ENCODE measurements at places on chromosomes 12 and 14.

- no peak for DNase-seq
Observed at GRCh38 chr12:31393004-31393550, 67.1 kb upstream of the SINHCAF start.

GRCh38 chr14:67725171-67725570 lies 23.5 kb downstream of the RDH12 start:
- DNase-seq = no peak

DNA sequence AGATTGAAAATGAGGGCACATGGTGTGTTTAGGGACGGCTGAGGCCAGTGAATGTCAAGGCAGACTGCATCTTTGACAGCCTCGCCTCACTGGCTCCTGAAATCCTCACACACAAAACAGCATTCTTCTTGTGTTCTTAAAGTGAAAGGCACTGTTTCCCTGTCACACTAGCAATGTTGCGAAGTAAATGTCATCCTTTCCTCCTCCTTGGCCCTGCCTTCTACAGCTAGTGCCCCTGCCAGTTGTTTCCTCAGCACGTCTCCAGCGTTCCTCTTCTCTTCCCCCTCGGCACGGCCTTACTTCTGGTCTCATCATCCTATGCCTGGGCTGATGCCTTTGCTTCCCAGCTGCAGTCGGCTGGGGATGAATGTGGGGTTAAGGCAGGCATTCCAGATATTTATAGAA lies 129.4 kb upstream of the DNM1L start:
- DNase-seq = no peak

DNA sequence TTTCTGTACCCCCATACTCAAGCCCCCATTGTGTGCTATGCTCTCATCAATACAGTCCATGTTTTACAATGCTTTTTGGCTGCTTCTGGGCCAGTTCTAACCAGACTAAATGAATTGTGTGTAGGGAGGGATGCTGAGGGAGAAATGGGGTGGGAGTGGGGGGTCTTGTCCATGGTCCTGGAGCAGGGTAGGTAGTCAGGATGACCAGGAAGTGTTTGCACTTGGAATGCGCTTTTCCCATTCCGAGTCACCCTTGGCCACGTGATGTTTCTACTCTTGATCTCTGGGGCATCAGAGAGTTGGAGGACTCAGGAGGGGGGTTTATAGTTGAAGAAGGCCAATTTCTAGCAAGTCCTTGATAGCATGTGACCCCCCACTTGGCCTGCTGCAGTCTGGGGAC lies 1.2 kb upstream of the SMIM41 start:
- peak; percentile 21 for DNase-seq

DNA sequence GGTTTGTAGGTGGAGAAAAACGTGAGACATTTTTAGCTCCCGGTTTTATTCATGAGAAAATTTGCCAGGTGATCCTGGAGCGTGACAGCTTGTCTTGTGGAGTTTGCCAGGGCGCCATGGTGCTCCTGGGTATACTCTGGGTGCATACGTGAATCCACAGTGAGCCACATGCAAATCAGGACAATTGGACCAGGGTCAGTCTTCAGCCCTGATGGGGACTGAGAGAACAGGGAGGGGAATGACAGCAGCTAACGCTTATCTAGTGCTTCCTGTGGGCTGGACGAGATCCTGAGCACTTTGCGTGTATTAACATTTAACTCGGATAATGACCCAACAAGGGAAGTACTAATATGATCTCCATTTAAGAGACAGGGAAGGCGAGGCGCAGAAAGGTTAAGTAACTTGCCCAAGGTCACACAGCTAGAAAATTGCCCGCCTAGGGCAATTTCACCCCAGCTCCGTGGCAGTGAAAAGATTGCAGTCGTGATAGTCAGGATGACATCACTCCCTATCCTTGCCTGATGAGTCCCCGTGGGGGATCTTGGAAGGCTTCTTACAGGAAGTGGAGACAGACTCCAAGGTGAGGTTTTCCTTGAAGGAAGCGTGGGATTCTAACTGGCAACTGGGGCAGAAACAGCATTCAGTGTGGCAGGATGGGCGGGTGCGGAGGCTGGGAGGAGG lies 118.4 kb upstream of the NCOR2 start:
- DNase-seq = no peak

GRCh38 chr12:32702946-32703345 lies 23.8 kb downstream of the DNM1L start:
- no peak for DNase-seq

DNA sequence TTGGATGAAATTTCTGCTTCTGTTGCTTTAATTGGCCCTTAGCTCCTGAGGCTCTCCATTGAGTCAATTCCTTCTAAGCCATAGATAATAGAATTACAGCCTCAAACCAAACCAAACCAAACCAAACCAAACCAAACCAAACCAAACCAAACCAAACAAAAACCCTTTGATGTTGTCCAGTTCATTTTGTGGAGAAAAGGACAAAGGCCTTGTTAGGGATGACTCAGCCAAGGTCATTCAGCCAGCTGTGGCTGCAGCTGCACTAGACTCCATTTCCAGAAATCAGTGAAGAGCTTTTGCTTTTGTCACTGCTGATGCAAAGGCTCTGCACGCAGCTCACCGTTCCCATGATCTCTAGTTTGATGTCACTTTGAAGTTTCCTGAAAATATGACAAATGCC lies 82.2 kb upstream of the RMST start:
- no peak for DNase-seq

GRCh38 chr12:84507956-84508850 lies 404.4 kb downstream of the SLC6A15 start:
- DNase-seq = peak; percentile 33

- no peak for DNase-seq
Observed at GRCh38 chr12:97685360-97685759, 222.8 kb downstream of the RMST start.

DNA sequence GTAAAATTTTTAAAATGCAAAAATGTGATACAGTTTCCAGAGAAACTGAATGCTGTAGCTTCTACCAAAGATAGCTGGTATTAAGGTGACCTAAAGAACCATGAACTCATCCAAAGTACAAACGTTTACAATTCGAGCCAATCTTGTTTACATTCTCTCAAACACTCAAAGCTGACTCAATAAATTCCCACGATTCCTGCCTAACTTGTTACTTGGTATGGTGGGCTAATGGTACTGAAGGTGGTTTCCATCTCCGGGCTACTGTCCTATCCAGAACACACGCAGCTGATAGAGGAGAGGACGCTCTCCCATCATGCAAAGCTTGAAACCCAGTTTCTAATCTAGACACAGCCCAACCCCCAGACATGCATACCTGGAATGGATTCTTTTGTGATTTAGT lies 31.5 kb downstream of the RAD9B start:
- no peak for DNase-seq

Data from iPS-NIHi11 (cell line).